NCI-H2171 treated with DMSO at 0.1 percent for 48 hours (cell line): ENCODE measurements at places on chromosomes 4 and X.

DNA sequence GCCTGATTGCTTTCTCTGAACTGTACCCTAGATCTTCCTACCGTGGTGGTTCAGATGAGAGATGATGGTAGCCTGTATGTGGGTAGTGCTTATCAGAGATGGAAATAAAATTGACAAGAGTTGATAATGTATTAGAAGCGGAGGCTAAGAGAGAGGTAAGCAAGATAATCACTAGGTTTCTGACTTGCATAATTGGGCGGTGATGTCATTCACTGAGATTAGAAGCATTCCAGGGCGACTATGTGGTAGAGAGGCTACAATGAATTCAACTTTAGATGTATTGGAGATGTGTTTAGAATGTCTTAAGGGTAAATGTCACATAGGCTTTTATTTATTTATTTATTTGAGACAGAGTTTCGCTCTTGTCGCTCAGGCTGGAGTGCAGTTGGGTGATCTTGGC lies 415 bp upstream of the TENM3 start:
- no peak for DNase-seq

DNA sequence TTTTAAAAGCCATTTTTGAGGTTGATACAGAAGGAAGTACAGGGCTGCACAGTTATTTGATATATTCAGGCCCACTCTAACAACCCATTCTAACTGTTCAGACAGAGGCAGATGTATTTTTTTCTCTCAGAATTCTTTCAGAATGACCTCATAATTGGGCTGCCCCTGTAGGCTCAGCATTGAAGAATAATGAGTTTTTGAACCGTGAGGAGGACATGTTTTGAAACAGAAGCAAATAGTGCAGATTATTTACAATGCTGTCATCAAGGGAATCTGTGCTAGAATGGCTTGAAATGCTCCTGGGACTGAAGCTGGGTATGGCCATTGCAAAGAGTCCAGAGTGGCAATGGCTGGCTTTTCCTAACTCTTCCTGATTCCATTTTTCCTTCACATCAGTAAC lies 158.1 kb downstream of the SOX3 start:
- no peak for DNase-seq

DNA sequence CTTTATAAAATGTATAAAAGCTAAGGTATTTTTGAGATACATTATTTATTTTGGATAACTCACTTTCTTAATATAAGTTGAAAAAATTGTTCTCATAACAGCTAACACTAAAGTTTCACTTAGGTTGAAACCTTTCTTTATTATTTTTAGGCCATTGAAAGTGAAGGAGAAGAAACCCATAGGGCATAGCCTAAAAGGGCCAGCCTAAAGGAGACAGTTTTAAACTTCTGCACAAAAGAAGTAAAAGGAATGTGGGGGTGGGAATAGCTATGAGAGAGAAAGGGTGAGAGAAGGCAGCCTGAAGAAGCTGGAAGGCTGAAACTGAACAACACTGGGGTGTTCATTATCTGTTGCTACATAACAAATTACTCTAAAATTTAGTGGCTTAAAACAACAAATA lies 57.6 kb upstream of the RAPGEF2 start:
- no peak for DNase-seq

DNA sequence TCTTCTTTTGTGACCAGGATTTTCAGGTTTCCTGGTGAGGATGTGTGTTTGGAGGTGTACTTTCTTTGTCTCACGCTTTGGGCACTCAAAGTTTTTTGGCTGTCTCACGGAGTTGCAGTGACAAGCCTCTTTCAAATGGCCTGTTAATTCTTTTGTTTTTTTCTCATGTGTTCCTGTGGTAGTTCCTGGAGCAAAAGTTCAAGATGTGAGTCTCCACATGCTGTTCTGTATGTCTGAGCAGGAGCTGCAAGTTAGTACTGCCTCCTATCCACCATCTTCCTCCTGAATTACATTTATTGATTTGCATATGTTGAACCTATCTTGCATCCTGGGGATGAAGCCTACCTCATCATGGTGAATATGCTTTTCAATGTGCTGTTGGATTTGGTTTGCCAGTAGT lies 118.5 kb downstream of the VSIG4 start:
- no peak for DNase-seq
